ENCODE measurements at places on chromosomes 7 and 10.

DNA sequence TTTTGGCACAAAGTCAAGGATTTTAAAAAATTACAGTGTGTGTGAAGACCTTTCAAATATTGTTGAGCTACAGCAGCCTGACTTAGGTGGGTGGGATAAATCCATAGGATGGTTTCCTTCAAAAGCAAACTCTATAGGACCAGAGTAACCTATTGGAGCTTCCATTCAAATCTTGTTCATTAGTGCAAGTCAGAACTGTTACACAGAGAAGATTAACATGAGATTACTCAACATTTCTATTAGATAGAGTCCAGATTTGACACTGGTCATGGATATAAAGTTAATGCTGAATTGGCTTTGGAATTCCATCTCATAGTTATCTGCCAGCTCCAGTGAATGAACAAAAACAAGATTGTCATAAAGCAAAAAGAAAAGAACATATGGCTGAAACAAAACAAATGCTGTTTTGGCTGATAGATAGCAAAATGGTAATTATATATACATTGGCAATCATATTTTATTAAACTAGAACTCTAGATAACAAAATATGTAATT is 129.6 kb upstream of the SEMA3A start:
- no peak for DNase-seq

DNA sequence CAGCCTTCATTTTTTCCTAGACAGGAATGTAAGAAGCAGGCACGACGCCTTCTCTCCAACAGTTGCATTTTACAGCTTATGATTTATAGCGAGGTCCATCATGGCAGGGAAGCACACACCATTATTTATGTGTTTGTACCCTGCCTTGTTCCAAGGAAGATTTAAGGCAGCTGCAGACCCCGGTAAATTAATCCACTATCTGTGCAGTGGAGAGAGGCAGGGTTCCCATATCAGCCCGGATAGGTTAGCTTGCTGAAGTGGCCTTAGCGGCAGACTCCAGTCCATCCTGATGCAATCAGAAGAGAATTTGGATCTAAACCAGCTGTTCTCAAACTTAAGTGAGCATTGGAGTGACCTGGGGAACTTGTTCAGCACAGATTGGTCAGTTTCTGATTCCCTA is 359.4 kb downstream of the GALNT17 start:
- no peak for DNase-seq

- DNase-seq = no peak
Observed at GRCh38 chr10:114822444-114823076, 980 bp downstream of the FHIP2A start.

GRCh38 chr7:128116740-128117139 is 85.5 kb upstream of the LRRC4 start:
- no peak for DNase-seq

DNA sequence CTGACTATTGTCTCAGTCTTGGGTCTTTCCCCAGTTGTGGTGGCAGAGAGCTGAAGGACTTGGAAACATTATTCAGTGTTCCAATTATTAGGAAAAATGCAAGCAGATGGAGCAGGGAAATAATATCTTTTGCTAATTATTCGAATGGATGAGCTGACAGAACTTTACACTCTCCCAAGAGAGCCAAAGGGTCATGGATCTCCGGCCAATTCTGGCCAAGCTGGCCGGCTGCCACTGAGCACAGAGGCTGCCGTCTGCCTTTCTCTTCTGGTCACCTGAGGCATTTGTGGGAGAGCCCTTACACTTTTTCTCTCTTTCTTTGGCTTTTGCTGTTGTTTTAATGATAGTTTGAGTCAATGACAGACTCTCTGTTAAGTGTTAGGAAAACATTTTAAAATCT is 22.2 kb upstream of the CNTNAP2 start:
- DNase-seq = no peak

DNA sequence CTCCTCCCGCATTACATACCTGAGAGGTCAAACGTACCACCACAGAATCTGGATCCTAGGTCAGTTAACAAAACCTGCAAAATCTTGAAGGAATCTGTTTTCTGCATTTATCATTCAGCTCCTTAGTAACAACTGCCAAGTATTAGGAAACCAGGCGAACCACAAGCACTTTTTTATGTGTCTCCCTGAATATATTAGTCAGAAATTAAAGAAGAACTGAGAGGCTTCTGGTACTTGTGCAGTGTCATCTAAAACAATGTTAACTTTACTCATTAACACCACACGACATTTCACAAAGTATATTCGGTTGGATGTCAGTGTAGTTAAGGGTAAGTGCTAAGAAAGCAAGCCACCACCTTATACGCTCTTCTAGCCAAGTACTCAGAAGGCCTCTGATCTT is 2.5 kb downstream of the CCDC6 start:
- no peak for DNase-seq

GRCh38 chr7:112546723-112547513 is 66.1 kb downstream of the LSMEM1 start:
- no peak for DNase-seq

Data from activated CD4-positive, alpha-beta T cell treated with anti-CD3 and anti-CD28 coated beads, Interleukin-2, amount 50 U/mL, for 16 hours (primary cell).